HepG2 (cell line): ENCODE measurements at places on chromosomes 2 and 18.
A peak's percentile ranks its signal among the peaks of the same experiment; 100 is the strongest.

GRCh38 chr18:12606592-12607315 is 51.2 kb downstream of the SPIRE1 start:
- peak; percentile 38 for DNase-seq

DNA sequence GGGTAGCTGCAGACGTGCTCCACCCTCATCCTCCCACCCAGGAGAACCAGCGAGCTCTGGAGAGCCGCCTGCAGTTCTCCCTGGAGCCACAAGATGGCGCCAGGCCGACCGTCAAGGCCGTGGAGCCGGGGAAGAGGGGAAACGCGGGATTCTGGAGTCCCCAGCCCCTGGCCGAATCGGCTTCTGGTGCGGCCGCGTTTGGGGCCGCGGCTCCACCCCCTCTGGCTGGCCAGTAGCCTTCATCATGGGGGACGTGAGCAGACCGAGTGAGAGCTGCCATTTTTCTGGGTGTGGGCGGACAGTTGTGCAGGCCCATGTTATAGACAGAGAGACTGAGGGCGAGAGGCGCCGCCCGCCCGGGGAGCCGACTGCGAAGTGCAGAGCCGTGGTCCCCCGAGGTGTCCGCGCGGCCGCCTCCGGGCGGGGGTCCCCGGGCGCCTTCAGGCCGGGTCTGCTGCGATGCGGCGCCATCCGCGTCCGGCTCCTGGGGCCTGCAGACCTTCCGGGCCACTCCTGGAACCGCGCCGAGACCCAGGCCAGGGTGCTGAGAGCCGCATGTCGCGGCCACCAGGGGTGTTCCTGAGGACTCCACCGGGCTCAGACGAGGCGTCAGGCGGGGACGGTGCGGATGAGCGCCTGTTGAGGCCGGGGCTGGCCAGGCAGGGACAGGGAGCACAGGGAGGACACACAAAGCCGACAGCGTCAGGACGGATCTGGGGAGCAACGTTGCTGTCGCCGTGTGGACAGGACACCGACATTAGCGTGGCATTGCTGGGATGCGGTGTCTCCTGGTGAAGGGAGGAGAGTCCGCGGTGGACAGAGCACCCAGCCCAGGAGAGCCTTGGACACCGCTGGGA is 418.2 kb upstream of the HS6ST1 start:
- DNase-seq: peak; percentile 41

GRCh38 chr2:221677688-221678087 is 105.6 kb upstream of the EPHA4 start:
- DNase-seq: no peak

GRCh38 chr2:9984217-9984739 is 32.8 kb downstream of the GRHL1 start:
- DNase-seq: peak; percentile 38

DNA sequence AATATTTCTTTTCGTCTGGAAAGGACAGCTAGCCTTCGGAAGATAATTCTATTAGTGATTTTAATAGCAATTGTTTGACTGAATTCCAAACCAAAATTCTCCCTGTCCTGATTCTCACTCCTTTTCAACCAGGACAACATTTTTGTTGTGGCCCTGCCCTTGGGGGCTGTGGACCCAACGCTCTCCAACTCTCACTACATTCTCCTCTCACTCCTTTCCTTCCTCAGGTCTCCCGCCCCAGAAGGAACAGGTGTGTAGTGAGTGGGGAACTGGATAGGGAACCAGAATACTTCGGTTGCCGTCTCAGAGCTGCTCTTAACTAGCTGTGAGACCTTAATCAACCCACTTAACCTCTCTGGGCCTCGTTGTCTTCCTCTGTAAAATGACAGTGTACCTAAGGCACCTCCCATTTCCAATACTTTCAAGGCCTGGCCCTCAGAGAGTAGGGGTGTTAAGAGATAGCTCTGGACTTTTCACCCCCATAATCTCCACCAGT is 638 bp upstream of the ADD2 start:
- no peak for DNase-seq

DNA sequence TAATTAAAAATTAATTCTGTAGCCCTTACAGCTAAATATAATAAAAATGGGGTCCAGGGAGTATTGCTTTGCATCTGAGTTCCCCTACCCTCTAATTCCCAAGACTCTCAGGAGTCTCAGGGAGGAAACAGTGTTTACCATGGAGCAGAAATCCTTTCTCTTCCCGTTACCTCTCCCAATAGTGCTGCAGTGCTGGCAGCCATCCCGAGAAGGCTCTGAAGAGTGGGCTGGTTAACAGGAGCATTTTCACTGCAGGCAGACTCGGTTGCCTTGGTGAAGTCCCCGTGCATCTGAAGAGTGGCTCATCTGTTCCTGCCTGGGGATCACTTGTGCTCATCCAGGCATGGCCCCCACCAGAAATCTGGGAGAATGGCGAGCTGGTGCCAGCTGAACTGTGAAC is 41.8 kb upstream of the TMEM178A start:
- DNase-seq: no peak

GRCh38 chr18:27824841-27825681 is 351.9 kb downstream of the CDH2 start:
- no peak for DNase-seq

DNA sequence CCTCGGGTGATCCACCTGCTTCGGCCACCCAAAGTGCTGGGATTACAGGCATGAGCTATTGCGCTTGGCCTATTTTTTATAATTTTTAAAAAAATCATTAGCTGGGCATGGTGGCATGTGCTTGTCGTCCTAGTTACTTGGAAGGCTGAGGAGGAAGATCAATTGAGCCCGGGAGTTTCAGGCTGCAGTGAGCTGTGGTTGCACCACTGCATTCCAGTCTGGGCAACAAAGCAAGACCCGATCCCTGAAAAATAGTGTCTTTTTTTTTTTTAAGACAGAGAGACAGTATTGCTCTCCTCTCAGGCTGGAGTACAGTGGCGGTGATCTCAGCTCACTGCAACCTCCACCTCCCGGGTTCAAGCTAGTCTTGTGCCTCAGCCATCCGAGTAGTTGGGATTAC is 4.8 kb downstream of the SSB start:
- no peak for DNase-seq

- DNase-seq: peak; percentile 16
Observed at GRCh38 chr2:64192664-64193105, 48.5 kb upstream of the PELI1 start.

DNA sequence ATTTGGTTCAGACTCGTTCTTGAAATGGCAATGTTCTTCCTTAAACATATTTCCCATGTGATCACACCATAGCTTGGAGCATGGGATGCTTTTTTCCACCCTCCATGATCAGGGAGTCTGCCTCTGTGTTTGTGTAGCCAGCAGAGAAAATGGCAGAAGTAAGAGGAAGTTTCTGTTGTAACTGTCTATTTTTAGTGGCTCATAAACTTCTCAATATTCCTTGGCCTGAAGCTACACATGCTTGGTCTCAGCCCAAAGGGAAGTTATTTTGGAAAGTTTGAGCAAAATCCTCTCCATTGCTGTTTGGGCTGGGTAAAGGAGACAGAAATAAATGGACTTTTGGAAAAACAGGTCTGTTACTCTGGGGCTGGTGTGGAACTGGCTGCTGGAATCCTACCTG is 33.4 kb upstream of the ITGA6 start:
- no peak for DNase-seq

GRCh38 chr18:79540161-79540903 is 139.3 kb upstream of the CTDP1 start:
- no peak for DNase-seq

- no peak for DNase-seq
Observed at GRCh38 chr2:17644997-17645720, 104.7 kb downstream of the VSNL1 start.

- DNase-seq: no peak
Observed at GRCh38 chr2:186064507-186064906, 325.9 kb downstream of the FSIP2 start.

DNA sequence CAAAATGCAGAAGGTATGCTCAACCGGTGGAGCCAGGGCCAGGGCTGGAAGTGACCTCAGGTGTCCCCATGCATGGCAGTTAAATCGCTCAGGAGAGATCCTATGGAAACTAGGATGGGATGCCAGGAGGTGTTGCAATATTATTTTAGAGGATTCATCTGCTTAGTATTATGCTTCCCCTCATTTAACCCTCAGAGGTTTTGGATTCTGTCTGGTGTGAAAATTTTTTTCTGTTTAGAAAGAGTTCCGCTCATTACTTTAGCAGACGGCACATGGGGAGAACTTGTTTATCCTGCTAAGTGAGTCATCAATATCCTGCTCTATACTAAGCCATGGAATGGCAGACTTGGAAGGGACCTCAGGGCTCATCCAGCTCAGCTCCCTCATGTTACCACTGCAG is 42.5 kb downstream of the TRIB2 start:
- no peak for DNase-seq

GRCh38 chr18:33729556-33729955 is 151.5 kb downstream of the ASXL3 start:
- DNase-seq: no peak

GRCh38 chr2:96320326-96320725 is 4.8 kb upstream of the ITPRIPL1 start:
- no peak for DNase-seq

DNA sequence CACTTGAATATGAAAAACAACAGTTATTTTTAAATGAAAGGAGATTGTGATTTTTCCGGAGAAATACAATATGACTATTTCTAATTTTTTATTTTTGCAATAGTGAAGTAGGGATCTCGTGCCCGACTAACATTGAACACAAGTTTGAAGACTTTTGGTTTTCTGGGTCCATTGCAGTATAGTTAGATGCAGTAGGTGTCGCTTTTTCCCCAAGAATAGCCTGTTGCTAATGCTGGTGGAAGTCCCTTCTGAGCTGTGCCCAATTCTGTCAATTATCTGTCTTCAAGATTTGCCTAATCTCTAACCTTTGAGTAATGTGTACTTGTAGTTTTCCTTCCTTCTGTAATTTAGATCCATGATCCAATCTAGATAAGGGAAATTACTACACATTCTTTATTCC is 36.5 kb downstream of the SEMA4F start:
- peak; percentile 64 for DNase-seq

DNA sequence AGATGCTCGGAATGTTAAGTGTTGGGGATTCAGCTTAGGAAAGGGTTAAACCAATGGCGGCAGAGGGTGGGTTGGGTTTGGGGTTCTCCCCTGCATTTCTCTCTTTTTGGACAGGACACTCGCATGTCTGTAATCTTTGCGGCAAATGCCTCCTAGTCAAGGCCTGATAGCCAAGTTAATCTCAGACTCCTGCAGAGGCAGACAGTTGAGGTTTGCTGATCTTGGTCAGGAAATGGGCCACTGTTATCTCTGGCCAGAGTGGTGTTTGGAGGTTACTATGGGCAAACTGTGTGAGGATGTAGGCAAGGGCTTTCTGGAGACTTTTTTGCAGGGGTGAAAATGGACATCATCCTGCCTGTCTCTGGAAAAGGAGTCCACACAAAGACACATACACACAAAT is 188.8 kb downstream of the SETBP1 start:
- no peak for DNase-seq

DNA sequence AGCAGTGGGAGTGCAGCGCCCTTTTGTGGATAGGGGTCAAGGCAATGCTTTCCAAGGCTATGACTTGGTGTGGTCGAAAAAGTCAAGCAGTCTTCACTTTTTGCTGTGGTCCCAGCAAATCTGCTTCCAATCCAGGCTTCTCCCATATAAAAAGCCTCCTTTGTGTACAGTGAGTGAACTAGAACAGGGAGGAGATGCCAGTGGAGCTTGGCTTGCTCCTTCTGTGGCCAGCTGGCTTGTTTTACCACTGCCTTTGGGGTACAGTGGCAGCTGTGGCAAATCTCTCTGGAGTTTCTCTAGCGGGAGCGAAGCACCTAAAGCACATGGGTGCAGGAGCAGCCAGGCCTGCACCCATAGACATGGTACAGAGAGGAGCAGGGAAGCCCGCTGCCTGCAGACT is 103.5 kb downstream of the MSH2 start:
- DNase-seq: no peak
